NCI-H1436 (cell line): ENCODE measurements at places on chromosomes 2 and 18.
A peak's percentile ranks its signal among the peaks of the same experiment; 100 is the strongest.

DNA sequence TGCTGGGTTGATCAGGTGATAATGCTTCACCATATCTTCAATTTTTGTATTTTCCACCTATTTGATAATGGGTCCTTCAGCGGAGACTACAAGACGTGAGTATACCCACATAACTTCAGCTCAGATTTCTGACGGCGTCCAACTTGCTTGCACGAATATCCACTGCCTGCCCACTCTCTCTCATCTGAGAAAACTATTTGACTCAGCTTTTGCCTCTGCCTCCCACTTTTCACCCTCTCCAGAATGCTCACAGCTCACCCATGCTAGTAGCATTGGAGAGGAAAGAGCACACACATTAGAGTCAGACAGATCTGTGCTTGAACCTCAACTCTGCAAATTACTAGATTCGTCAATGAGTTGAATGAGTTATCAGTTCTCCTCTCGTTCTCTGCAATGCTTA, 166.8 kb downstream of the BCL2 start:
- DNase-seq, result no peak

DNA sequence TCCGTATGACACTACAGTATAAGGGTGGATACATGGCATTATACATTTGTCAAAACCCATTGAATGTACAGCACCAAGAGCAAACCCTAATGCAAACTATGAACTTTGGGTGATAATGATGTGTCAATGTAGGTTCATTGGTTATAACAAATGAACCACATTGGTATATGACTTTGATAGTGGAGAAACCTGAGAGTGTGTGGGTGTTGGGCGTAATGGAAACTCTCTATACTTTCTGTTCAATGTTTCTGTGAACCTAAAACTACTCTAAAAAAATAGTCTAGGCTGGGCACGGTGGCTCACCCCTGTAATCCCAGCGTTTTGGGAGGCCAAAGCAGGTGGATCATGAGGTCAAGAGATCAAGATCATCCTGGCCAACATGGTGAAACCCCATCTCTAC, 6.5 kb upstream of the ACTG2 start:
- no peak for DNase-seq

DNA sequence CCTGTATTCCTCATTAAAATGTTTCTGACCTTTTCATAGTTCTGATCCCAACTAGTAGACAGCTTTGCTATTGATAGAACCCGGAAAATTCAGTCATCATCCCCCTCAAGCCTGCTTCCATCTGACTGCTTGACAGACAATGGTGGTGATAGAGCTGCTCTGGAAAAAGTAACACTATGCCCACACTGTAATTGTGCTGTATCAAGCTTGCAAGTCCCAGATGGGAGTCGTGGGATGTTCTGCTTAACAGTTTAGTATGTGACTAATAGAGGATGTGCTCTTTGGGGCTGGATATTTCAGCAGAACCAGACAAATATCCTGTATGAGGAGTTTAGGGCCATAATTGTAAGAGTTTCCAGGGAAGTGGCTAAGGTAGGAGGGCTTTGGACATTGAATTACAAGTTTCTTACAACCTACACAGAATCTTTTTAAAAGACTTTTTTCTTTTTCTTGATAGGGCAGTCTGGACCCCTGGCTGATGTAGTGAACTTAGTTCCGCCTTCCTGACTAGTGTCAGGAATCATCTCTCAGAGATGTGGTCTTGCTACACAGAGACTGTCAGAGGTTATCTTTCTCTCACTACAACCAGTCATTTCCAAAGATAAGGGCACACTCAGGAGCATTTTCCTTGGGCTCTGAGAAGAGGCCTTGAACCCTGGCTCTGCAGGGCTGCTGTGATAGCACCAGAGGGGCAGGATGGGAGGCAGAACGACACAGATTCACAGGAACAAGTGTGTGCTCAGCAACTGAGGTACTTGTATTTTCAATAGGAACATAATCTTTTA, 158.0 kb upstream of the RBMS1 start:
- no peak for DNase-seq

- DNase-seq, result no peak
Observed at GRCh38 chr2:57181315-57182038, 865.1 kb upstream of the VRK2 start.

DNA sequence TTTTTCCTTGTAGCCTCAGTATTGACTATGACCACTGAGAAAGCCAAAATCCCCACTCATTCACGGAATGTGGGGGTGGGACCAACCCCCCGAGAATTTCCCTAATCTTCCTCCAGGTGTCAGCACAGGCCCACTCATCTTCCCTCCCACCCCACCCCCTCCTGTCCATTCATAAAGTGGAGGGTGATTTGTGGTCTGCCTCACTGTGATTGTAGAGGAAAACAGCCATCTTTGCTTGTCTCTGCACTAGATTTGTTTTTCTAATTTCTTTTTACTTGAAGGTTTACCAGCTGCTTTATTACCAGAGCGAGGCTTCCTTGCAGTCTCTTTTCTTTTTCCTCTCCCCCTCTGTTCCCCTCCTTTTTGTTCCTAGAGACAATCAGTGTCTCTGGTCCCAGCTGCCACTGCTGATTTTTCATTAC, 171.8 kb downstream of the ICOS start:
- DNase-seq, result peak; percentile 71
